ENCODE measurements at places on chromosomes 7 and 10. TPM values are rescaled to one million over a fixed set of nuclear protein-coding genes. Genes with fewer than 3 reads are reported as not detected.

DNA sequence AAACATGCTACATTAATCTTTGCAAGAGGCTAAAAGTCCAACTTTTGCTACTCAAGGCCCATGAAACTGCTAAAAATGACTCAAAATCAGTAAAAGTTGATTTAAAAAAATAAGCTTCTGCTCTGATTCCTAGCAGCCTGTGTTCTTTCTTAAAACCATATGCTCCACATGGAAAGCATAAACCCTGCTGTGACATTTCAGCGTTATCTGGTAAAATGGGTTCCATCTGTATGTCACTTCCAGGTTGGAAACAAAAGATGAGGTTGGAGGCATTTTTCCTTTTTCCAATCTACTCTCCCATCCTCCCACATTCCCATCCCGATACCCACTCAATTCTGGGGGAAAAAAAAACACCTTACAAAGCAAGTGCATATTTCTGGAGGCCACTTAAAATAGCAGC is 439.5 kb downstream of the NEBL start:
- DNase-seq = no peak

- DNase-seq = no peak
These were observed 725.3 kb upstream of the FZD8 start for GRCh38 chr10:36367362-36367761.

- DNase-seq = no peak
These were observed 126.7 kb upstream of the ZMIZ1 start for GRCh38 chr10:78942091-78942501.

DNA sequence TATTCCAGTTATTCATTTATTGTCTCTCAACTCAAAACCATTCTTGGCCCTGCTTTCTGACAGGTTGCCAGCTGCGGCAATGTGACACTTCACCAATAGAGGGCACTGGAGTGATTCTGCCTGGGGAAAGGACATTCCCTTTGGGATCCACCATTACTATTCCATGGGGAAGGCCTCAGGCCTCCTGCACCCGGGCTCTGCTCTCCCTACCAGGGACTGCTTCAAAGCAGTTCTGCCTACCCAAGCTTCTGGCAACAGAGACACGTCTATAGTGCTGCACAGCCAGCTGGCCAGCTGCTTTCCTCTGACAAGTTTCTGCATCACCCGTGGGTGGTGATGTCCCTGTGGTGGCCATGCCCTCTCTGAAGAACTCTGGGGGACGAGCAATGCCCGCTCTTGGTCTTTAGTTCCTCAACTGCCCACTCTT is 163.8 kb downstream of the ELMO1 start:
- DNase-seq = peak; percentile 86

DNA sequence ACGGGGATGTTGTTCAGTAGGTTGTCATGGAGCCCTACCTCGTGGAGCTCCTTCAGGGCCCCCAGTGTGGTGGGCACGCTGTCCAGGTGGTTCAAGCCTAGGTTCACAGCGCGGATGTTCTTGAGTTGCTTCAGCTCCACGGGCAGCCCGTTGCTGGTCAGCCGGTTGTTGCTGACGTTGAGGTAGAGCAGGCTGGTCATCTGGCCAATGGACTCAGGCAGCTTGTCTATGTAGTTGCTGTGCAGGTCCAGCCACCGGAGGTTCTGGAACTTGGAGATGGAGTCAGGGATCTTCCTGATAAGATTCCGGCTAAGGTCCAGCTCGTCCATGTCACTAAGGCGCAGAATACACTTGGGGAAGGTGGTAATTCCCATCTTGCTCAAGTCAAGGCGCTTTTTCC is 26.0 kb downstream of the LRRC18 start:
- DNase-seq = no peak

DNA sequence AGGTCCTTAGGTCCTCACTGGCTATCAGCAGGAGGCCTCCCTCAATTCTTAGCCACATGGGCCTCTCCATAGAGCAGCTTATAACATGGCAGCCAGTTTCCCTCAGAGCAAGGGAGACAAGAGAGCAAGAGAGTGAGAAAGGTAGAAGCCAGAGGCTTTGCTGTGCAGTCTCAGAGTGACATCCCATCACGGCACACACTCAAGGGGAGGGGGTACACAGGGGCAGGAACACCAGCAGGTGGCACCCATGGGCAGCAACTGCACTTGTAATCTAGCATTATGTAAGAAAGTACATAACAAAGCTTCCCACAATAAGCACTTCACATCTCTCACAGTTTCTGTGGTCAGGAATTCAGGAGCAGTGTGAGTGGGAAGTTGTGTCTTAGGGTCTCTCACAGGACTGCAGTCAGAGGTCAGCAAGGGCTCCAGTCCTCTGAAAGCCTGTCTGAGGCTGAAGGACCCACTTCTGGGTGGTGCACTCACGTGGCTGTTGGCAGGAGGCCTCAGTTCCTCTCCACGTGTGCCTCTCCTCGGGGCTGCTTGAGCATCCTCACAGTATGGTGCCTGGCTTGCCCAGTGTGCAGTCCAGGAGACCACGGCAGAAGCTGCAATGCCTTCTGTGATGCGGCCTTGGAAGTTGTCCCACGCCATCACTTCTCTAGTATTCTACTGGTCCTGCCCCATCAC is 159.4 kb downstream of the OAT start:
- DNase-seq = no peak

DNA sequence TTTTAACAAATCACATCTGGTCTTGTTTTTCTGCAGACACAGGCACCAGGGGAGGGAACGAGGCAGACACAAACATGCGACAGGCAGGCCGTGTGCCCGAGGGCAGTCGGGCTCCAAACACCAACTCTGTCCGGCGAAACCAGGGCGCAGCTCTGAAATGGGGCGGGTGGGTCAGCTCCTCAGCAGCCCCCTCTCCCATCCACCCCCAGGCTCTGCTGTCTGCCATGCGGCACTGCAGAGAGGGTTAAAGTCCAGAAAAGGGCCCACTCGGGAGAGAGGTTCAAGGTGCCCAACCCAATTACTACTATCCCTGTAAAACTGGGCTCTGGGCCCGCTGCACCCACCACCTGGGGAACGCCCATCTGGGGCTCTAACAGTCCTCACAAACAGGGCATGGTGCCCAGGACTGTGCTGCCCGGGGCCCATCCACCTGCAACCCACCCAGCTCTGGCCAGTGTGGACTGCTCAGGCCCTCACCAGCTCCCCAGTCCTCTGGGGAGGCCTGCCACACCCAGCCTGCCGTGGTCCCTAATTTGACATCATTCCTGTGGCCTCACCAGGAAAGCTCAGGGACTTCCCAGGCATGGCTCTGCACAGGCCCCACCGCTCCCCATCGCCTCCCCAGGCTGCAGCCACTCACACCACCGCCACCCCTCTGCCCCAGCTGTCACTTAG is 18.7 kb downstream of the YKT6 start:
- peak; percentile 55 for DNase-seq

The C10orf90 gene
- not detected for total RNA-seq

The POLR2J2 gene
- total RNA-seq = 7.5 TPM

The VAX1 gene
- total RNA-seq = not detected

DNA sequence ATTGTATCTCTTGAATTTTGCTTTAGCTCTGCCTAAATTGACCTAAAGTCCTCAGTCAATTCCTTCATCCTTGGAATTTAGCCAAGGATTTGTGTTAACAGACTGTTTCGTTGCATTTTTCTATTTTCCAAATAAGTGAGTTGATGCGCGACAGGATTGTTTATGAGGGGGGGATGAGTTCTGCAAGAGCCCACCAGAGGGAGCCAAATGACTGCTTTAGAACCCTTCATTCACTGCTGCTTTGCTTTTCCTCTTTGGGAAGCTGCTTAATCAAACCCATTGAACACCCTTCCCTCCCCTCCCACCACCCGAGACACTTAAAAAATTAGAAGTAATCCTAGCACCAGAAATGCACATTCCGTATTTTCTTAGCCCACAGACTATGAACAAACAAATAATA is 33.7 kb upstream of the PTF1A start:
- no peak for DNase-seq

GRCh38 chr10:126910196-126910595 is 5.0 kb downstream of the DOCK1 start:
- DNase-seq = no peak

- no peak for DNase-seq
These were observed 171.3 kb downstream of the HECW1 start for GRCh38 chr7:43283706-43284105.

- no peak for DNase-seq
These were observed 7.4 kb upstream of the PTPRN2 start for GRCh38 chr7:158595068-158595467.
